Posterior cingulate gyrus (tissue), 11 donors: ENCODE measurements at places on chromosomes 6 and 20.

- no peak for DNase-seq
Observed at GRCh38 chr6:116463301-116463700, 2.1 kb downstream of the CALHM6 start.

DNA sequence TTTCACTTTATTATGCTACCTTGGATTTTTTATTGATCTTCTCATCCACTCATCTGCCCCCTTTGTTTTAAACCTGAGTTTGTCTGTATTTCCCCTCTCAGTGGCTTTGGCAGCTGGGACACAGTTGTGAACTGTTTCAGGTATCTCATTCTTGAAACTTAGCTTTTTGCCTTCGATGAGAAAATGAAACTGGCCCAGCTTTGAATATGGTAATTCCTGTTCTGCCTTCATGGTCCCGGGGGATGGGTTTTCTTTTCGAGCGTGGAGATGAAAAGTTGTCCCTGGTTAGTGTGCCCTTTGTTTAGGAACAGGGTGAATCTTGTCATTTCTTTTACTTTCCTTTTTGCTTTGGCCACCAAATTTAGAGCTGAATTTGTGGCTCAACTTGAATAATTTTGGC lies 25.6 kb downstream of the DHX35 start:
- no peak for DNase-seq

DNA sequence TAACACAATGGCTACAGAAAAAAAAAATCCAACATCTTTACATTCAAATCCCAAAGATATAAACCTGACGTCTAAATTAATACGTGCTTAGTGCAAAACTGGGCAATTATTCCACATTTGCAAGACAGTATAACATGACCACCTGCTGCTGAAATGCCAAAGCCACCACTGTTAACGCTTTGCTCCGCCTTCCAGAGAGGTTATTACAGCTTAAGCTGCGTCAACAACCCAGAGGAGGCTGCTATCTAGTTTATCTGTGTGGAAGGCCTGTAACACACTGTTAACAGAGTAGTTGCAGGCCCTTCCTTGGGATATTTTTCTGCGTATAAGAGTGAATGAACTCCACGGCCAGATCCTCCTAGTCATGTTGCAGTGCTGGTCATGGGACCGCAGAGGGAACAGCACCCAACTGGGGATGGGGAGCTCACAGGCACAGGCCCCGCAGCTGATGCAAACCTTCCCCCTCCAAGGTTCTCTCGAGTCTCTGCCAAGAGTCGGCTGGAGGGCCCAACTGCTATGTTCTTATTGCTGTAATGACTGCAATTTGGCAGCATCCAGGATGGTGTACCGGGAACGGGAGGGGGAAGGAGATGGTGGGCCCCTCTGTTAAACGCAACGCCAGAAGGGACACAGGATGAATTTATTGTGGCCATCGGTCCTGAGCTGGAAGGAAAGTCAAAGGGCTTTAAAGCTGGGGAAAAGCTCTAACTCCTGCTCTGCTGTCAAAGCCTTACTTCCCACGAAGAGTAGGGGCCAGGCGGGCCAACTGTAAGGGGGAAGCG lies 993 bp upstream of the NCOA7 start:
- peak; percentile 42 for DNase-seq

DNA sequence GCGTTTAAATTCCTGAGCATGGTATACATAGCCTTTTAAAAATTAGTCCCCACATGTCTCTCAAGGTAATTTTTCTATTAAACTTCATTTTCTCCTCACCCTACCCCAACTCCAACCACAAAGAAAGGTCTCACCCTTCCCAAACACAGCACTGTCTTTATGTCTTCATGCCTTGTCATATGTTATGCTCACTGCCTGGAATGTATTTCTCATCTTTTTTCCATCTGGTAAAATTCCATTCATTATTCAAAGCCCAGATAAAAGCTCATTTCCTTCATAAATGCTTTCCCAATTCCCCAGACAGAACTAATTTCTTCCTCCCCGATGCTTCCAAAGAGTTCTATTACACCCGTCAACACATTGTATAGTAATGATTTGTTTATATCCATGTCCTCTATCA lies 302.0 kb downstream of the ALDH8A1 start:
- DNase-seq, result no peak

GRCh38 chr6:29602564-29603361 lies 17.8 kb downstream of the OR2H2 start:
- no peak for DNase-seq

GRCh38 chr6:105220186-105220585 lies 40.4 kb upstream of the POPDC3 start:
- no peak for DNase-seq

- DNase-seq, result no peak
Observed at GRCh38 chr6:157744102-157744601, 78.9 kb upstream of the SNX9 start.

DNA sequence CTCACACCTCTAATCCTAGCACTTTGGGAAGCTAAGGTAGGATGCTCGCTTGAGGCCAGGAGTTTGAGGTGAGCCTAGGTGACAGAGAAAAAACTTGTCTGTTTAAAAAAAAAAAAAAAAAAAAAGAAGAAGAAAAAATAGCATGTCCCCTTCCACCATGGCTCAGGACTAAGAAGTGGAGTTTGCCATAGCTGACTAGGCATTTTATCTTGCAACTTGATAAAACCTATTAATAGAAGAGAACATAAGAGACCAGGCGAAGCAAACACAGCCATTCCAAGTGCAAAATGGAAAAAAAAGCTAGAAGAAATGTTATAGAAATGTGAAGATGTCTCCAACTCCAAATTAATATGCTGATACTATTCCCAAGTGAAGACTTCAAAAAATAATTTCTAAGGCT lies 277.5 kb downstream of the MEI4 start:
- no peak for DNase-seq

- no peak for DNase-seq
Observed at GRCh38 chr6:84521511-84521910, 242.9 kb downstream of the TBX18 start.

DNA sequence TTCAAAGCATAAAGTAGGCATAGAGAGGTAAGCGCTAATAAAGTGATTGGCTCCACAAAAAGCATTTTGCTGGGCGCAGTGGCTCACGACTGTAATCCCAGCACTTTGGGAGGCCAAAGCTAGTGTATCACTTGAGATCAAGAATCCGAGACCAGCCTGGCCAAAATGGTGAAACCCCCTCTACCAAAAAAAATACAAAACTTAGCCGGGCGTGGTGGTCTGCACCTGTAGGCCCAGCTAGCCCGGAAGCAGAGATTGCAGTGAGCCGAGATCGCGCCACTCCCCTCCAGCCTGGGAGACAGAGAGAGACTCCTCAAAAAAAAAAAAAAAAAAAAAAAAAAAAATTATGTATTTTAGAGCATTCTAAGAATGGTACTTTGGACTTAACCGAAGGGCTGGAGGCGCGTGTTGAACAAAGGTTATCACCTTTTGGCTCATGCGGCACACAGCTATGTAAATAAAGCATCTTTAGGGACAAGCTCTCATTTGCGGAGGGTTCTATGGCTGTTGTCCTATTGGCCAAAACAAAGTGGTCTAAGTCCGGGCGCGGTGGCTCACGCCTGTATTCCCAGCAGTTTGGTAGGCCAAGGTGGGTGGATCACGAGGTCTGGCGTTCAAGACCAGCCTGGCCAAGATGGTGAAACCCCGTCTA lies 17.4 kb downstream of the HFE start:
- DNase-seq, result no peak

GRCh38 chr6:43674291-43674690 lies 13.3 kb downstream of the MRPS18A start:
- DNase-seq, result no peak

DNA sequence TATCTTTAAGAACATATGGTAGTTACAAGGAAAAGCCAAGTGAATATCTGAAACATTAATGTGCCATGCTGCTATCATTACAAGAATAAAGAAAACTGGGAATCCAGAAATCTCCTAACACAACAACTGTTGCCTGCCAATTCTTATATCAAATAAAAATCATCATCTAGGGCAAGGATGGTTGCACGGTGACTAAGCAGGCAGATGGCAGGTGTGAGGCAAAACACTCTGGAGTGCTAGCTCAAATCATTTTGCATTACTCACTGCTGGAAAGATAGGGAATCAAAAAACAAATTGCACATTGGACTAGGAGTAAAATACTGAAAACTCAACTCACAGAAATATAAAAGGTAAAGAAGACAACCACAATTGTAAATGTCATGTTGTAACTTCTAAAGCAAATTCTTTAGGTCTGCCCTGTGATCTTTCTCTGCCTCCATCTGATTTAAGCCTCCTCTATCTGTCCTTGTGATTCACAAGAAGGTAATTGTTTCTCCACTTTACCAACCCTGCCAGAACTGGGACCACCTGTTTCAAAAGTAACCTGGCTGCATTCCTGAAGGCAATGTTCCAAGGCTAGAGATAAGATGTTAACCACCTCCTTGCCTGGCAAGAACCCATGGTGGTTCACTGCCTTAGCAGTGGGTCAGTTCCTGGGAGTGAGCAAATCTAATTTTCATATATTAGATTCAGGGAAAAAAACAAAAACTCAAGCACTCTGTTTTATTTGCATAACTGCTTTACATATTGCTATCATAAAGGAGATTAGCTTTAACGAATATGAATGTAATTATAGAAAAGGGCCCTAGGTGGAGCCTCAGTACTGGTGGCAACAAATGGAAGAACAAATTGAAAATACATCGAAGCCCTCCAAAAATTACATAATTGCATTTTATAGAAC lies 33.1 kb upstream of the LCA5 start:
- DNase-seq, result peak; percentile 43

- no peak for DNase-seq
Observed at GRCh38 chr6:10852361-10852960, 14.1 kb upstream of the MAK start.

GRCh38 chr6:47057830-47058540 lies 15.9 kb upstream of the ADGRF1 start:
- DNase-seq, result no peak
